ENCODE measurements at places on chromosomes 7 and 10.

DNA sequence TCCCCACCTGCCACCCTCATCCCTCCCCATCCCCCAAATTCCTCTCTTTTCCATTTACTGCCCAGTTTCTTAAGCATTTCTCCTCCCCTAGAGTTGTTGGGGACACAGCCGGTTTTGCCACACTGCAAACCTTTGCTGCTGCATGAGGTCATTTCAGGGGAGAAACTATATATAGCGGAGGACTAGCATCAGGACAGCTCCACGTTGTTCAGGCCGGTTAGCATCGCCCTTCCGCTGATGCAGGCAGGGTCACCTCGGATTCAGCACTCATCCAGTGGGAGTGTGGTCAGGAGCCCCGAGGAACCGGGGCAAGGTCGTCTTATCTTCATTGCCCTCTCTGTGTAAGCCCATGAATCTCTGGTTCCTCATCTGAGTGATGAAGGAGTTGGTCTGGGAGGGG, 15.6 kb downstream of the UBTD1 start:
- DNase-seq: no peak

GRCh38 chr7:131328377-131329175, 900 bp downstream of the MKLN1 start:
- no peak for DNase-seq

GRCh38 chr7:30501264-30501663, 3.4 kb downstream of the GGCT start:
- DNase-seq: no peak

- DNase-seq: no peak
These were observed 158.3 kb downstream of the FRMD4A start for GRCh38 chr10:14172336-14172950.

DNA sequence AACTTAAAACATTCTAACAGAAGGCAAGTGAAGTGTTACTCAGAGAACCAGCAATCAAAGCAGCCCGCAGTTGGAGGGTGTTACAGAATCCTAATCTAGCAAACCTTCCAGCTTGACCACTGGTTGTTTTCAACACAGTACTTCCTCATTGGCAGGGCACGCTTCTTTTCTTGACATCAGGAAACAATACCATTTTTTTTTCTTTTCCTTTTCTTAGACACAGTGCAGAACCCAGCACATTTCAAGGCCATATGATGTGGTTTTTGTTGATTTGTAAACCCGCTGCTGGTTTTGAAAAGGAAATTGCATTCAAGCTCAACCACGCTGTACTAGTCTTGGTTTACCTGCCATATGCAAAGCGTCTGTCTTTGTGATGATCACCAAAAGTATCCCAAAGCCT, 33.4 kb downstream of the RHOBTB1 start:
- DNase-seq: peak; percentile 37

GRCh38 chr10:121205625-121206024, 354.5 kb downstream of the WDR11 start:
- no peak for DNase-seq

DNA sequence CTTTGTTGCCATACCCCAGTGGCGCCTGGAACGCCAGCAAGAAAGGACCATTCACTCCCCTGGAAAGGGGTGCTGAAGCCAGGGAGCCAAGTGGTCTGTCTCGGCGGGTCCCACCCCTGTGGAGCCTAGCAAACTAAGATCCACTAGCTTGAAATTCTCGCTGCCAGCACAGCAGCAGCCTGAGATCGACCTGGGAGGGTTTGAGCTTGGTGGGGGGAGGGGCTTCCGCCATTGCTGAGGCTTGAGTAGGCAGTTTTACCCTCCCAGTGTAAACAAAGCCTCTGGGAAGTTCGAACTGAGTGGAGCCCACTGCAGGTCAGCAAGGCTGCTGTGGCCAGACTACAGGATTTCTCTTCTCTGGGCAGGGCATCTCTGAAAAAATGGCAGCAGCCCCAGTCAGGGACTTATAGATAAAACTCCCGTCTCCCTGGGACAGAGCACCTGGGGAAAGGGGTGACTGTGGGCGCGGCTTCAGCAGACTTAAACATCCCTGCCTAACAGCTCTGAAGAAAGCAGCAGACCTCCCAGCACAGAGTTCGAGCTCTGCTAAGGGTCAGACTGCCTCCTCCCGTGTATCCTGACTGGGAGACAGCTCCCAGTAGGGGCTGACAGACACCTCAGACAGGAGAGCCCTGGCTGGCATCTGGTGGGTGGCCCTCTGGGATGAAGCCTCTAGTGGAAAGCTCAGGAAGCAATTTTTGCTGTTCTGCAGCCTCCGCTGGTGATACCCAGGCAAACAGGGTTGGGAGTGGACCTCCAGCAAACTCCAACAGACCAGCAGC, 281.1 kb upstream of the SP4 start:
- DNase-seq: no peak

GRCh38 chr7:116740755-116741462, 68.9 kb downstream of the MET start:
- no peak for DNase-seq

DNA sequence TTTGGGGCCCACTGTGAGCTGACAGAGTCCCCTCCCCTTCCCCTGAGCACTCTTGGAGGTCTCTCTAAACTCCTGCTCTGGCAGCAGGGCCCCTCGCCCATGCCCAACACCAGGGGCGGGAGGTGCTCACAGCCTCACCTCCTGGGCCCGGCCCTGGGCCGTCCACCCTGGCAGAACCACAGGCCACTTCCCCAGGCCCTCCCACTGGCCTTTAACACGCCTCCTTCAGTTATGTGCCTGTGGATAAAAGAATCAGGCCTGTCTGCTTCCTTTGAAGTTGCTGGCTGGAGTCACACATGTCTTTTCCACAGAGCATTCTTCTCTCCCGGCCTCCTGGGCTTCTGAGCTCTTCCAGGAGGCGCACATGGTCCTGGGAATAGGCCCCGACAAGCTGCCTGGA, 10.2 kb downstream of the MYL10 start:
- DNase-seq: no peak

GRCh38 chr10:122342293-122343134, 32.0 kb upstream of the PLEKHA1 start:
- DNase-seq: no peak

- DNase-seq: no peak
These were observed 28.1 kb upstream of the LRRC4 start for GRCh38 chr7:128059143-128059988.

DNA sequence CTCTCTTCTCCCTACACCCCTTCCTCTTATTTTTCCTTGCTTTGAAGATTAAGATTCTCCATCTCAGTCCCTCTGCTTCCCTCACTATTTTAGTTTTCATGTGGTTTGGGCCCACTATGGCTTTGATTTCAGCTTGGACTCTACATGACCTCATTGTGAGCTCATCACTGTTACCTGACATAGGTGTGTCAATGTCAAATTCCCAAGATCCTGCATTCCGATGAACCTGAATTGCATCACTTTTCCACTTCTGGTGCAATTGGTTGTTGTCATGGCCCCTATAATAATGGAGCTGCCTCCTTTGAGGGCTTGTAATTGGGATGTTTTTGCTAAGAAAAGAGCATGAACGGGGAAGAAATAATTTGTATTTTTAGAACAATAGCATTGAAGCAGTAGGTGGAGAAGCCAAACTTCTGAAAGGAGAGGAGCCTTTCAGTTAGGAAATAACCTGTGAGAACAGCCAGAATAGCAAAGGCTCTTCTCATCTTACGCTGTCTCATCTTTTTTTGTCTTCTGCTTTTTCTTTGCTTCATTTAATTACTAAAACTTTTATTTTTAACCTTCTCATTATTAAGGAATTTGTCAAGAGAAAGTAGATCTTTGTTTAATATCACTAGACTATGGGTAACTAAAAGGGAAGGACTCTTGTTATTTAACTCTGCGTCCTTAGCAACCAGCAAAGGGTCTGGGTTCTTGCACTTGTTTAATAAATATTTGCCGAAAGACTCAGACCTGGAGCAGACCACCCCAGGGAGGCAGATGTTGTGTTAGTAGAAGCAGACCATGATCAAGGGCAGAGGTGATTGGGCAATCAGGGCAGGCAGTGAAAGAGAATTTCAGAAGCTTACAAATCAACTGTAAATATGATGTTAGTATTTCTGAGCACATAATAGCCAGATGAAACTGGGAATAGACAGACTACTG, 95.4 kb downstream of the TES start:
- peak; percentile 16 for DNase-seq

GRCh38 chr10:104199567-104199966, 32.6 kb downstream of the CFAP43 start:
- peak; percentile 65 for DNase-seq

- no peak for DNase-seq
These were observed 356.4 kb downstream of the ANKRD7 start for GRCh38 chr7:118580743-118581382.

DNA sequence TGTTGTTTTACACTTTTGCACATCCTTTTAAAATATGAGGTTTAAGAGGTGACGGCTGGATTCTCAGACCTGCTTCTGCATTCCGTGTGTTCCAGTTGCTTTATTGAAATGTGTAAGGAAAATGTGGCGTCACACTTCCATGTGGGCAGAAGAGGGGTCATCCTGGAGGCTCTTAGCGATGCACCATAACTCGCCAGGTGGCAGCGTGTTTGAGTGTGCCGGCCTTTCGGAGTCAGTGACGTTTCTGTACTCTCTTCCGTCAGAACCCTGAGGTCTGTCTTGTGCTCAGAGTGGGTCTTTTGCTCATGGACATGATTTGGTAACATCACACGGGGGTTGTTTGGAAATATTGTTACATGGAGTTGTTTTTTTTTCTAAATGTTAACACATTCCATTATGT, 9.1 kb downstream of the PPP2R2D start:
- DNase-seq: no peak

- no peak for DNase-seq
These were observed 7.1 kb downstream of the FAM171A1 start for GRCh38 chr10:15364001-15364400.

GRCh38 chr10:77598606-77599005, 39.0 kb downstream of the KCNMA1 start:
- no peak for DNase-seq

GRCh38 chr7:116543664-116544063, 18.8 kb downstream of the CAV1 start:
- DNase-seq: no peak

GRCh38 chr10:106793617-106794016, 370.9 kb downstream of the SORCS1 start:
- DNase-seq: no peak

GRCh38 chr10:73647875-73648651, 6.8 kb upstream of the MYOZ1 start:
- DNase-seq: peak; percentile 77

- DNase-seq: no peak
These were observed 145.5 kb downstream of the KLF6 start for GRCh38 chr10:3639546-3639945.

- no peak for DNase-seq
These were observed 43.2 kb downstream of the RALA start for GRCh38 chr7:39666562-39666961.

- DNase-seq: no peak
These were observed 25.0 kb downstream of the SHH start for GRCh38 chr7:155787171-155787851.

- no peak for DNase-seq
These were observed 81.8 kb downstream of the COBL start for GRCh38 chr7:51234609-51235308.

- no peak for DNase-seq
These were observed 38.7 kb downstream of the DENND11 start for GRCh38 chr7:141663081-141663849.

DNA sequence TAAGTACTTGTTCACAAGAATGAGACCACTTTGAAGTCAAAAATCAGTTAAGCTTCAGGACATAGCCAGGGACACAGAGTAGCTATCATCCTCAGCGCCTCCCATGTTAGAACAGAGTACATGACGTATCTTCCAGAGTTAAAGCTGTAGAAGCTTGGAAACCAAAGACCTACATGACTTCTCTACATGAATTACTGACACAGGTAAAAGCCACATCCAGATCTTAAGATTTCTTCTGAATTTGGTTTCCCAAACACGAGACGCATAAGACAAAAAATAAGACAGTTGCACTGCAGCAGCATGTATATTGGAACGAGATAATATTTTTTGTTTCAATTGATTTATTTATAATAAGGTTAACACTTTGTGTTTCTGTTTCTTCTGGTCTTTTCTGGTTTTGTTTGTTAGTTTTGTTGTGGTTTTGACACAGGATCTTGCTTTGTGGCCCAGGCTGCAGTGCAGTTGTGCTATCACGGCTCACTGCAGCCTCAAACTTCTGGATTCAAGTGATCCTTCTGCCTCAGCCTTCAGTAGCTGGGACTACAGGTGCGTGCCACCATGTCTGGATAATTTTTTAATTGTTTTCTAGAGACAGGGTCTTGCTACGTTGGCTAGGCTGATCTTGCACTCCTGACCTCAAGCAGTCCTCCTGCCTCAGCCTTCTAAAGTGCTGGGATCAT, 10.2 kb upstream of the EPC1 start:
- no peak for DNase-seq

GRCh38 chr10:92208736-92209135, 82.1 kb downstream of the CPEB3 start:
- DNase-seq: no peak

- DNase-seq: no peak
These were observed 2.1 kb downstream of the SP4 start for GRCh38 chr7:21429786-21430574.

DNA sequence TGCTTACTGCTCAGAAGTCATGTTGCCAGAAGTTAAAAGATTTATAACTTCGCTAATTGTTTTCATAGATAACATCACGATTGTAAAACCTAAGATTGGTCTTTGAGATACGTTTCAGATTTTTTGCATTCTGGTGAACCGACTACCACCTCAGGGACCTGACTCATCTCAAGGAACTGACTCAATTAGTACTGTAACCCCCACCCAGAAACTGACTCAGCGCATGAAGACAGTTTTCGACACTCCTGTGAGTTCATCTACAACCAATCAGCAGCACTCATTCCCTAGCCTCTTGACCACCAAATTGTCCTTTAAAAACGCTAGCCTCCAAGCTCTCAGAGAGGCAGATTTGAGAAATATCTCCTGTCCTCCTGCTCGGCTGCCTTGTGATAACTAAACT, 72.3 kb downstream of the ELMO1 start:
- DNase-seq: no peak

DNA sequence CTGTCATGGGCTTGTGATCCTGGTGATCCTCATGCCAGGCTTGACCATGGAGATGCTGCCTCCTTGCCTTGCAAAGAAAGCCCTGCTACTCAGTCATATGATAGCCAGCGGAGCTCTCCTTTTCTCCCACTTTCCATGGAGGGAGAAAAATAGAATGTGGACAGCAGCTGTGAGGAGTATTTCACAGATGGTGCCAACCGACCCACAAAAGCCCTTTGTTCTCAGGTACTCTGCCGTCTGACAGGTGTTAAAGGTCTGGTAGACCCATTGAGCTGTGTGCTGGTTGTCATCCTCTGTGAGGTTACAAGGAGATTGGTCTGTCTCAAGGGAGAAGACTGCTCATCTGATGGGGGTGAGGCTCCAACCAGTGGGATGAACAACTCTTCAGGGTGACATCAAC, 29.5 kb upstream of the COBL start:
- no peak for DNase-seq

DNA sequence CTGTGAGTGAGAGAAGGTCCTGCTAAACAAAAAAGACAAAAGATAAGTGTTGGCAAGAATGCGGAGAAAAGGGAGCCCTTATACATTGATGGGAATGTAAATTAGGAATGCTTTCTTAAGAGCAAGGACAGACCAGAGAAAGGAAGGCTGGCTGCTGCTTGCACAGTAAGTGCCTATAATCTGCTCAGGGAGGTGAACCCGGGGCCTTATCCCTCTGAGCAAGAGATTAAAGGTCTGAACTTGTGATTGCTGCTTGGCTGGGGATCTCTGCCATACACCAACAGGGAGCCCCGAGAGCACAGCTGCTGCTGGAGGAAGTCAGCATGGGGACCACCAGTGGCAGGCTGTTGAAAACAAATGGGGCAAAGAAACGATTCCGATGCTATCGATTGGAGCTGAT, 32.0 kb upstream of the CRTAC1 start:
- DNase-seq: no peak

GRCh38 chr10:72417971-72418370, 63.3 kb upstream of the DNAJB12 start:
- DNase-seq: no peak

All from kidney (tissue), 22 donors.